ENCODE measurements at places on chromosomes 1 and 21.
A peak's percentile ranks its signal among the peaks of the same experiment; 100 is the strongest.

DNA sequence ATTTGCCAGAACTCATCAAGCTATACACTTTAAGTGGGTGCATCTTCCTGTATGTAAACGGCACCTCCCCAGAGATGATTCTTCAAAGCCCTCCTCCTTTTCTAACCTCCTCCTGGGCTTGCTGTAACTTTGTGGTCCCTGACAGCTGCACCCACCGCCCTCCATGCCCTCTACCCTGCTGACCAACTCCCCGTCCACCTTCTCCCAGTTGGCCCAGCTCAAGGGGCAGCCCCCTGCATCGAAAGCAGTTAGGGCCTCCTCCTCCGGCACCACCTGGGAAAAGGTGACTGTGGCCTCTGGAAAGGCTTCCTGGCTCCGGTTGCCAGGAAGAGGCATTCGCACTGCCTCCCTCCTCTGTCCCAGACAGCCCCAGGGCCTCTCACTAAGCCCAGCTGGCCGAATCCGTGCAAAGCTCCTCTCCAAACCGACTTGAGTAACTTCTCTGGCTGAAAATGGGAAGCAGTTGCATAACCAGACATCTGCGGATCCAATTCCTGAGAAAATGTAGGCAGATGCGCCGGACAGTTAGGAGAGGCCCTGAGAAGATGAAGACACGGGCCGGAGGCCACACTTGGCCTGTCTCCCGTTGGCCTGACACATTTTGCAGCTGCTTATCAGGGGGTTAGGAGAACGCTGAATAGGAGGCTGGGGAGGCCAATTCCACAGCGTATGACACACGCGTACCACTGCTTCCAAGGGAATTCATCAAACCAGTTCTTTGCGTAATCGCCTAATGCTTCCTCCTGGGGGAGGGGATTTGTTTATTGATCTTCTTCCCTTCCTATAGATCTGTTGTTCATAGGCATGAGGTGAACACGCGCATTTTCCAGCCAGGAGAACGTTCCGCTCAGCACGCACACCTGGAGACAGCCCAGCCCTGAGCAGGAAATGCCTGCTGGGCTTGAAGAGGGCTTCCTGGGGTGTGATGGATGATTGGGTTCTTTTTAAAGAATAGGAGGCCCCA is 48.7 kb upstream of the COL6A2 start:
- no peak for DNase-seq

- DNase-seq: no peak
Measured at GRCh38 chr1:106063510-106063909, 993.0 kb upstream of the PRMT6 start.

DNA sequence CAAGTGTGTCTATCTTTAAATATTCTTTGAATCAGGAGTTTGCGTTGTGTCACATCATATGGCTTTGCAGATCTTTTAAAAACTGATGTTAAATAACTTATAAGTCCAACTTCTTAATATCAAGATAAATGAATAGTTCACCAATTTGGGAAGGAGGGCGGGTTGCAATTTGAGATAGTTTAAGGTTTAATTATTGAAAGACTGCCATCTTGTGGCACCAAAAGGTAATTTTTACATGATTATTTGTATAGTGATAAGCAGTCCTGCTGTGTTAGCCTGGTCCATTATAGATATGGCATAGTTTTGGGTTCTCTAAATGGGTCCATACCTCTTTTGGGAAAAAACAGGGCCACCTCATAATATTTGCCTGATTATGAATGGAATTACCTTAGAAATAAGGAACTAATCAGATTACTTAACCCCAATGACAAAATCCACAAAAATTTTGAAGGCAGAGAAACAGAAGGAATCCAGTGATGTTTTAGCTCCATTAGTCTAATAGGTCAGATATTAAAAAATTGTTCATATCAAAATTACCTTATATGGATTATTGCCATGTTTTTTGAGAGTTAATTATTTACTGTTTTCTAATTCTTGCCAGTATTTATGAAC is 64.3 kb downstream of the PRKAA2 start:
- peak; percentile 61 for DNase-seq

DNA sequence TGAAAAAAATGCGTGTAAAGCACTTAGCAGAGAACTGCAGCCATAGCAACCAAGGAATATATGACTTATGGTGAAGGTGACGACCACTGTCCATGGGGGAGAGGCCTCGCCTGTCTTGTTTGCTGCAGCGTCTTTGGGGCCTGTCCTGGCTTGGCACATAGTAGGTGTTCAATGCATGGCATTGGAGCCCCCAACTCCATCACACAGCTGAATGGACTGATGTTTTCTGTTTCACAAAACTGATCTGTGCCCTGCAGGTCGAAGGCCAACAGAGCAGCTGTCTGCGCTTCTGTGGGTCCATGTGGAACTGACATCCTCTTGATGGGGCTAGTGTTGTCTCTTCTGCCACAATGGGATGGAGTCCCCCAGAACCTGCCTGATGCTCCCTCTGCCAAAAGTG is 296.0 kb downstream of the PTPRU start:
- no peak for DNase-seq
